ENCODE measurements at places on chromosomes 12 and 14.

DNA sequence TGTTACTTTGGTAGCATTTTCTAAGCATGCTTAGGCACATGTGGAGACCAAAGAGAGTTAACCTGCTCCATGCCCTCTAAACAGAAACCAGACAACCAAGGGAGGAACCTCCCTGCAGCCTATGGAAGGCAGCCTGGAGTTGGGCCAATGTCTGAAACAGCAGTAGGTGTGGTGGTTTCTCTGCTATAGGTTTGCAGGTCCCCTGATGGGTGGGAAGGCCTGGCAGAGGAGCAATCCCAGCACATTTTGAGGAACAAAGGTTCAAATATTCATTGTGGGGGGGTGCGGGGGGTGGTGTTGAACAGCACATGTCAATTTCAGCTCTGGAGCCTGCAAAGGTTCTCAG, 65.4 kb downstream of the DACT1 start:
- DNase-seq: no peak

DNA sequence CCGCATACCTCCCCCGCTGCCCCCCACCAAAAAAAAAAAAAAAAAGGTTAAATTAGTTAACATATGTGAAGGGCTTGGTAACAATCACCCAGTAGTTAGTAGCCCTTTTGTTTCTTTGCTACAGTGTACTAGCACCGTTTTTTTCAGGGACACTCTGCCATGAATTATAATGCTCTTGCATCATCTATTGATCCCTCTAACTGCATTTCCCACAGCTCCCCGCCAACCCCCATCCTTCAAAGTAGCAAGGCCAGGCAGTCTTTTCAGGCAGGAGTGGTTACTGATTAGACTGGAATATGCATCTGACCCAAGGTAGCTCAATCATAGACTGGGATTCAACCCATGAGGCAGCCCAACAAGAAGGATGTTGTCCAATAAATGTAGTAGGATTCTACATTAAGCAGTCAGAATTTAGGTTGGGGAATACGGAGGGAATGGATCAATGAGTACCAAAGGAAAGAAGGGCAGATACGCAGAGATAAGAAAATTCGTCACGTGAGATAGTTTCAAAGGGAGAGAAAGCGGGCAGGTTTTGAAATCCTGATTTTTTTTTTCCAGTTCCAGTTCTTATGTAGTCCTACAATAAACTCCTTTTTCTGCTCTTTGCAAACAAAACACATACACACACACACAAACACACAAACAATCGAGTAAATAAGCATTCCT, 39.8 kb upstream of the CRACR2A start:
- DNase-seq: no peak

DNA sequence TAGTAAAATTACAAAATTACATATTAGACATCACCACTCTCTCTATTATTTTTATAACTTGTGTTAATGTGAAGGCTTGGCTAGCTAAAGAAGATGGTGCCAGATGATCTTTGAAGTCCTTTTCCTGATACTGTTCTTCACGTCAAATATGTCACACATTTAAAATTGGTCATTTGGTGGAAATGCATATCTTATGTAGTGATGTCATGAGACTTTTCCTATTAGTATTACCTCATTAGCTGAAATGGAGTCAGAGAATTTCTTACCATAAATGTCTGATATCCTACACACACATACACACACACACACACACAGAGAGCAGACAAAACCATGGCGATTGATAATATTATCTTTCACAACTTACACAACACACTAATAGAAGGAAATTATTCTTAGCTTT, 124.8 kb upstream of the PTPRB start:
- no peak for DNase-seq

DNA sequence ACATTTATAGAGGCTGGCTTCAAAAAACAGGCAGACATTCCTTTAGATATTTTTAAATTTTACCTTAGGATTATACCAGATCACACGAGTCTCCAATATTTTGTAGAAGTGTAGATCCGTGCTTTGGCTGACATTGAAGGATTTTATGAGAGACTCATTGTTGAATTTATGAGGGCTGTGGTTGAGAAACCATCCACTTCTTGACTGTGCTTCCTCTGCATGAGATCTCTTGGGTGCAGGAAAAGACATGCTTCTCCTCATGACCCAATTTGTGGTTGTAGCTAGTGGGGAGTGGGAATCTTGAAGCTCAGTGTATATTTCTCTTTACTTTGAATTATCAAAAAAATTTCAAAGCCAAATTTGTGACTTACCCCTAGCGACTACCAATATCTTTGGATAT, 36.7 kb upstream of the NKX2-8 start:
- no peak for DNase-seq

- no peak for DNase-seq
Observed at GRCh38 chr14:80679273-80679672, 262.3 kb downstream of the CEP128 start.
